ENCODE measurements at places on chromosomes 16 and 17.
A peak's percentile ranks its signal among the peaks of the same experiment; 100 is the strongest.

DNA sequence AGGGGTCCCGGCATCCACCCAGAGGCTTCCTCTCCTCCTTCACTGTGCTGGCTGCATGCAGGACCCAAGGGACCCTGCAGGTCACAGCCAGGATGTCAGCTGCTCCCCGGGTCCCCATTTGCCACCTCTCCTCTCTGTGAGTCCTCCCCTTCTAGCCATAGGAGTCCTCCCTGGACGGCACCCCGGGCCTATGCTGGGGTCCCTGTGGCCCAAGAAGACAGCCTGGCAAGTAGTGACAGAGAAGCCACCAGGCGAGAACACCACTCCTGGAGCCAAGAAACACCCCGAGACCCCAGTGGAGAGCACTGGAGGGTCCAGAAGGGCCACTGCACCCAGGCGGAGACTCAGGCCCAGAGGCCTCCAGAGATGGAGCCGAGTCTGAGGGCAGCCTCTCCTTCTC lies 44.1 kb downstream of the LMF1 start:
- no peak for DNase-seq

DNA sequence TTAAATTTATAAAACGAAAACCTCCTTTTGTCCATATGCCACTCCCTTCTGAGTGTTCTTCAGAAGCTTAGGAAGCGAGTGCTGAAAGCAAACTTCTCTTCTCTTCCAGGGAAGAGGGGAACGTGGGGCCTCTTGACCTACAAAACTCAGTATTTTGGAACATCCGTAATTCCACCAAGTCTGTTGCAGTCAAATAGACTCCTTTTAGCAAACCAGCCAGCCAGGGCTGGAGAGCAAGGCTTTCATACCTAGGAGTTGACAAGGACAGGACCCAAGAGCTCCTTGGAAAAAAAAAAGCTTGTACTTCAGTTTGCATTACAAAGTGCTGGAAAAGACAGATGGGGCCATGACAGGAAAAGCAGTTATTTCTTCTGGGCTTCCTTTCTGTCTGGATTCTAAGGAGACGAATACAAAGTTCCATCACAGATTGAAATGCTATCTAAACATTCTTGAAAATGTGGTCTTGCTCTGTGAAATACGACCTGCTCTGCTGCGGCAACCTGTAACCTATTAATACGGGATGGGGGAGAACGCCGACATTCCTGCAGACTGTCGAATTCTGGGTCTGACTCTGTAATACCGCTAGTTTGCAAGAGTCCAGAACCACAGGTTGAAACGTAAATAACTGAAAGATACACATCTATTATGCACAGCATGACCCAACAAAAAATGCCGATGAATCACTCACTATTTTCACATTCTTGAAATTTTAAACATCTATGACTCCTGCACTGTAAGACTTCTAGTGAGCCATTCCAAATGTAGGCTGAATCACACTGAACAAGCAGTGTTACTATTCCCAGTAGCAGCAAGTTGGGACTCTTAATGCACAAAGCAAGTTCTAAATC lies 20.6 kb downstream of the VPS53 start:
- DNase-seq = no peak

DNA sequence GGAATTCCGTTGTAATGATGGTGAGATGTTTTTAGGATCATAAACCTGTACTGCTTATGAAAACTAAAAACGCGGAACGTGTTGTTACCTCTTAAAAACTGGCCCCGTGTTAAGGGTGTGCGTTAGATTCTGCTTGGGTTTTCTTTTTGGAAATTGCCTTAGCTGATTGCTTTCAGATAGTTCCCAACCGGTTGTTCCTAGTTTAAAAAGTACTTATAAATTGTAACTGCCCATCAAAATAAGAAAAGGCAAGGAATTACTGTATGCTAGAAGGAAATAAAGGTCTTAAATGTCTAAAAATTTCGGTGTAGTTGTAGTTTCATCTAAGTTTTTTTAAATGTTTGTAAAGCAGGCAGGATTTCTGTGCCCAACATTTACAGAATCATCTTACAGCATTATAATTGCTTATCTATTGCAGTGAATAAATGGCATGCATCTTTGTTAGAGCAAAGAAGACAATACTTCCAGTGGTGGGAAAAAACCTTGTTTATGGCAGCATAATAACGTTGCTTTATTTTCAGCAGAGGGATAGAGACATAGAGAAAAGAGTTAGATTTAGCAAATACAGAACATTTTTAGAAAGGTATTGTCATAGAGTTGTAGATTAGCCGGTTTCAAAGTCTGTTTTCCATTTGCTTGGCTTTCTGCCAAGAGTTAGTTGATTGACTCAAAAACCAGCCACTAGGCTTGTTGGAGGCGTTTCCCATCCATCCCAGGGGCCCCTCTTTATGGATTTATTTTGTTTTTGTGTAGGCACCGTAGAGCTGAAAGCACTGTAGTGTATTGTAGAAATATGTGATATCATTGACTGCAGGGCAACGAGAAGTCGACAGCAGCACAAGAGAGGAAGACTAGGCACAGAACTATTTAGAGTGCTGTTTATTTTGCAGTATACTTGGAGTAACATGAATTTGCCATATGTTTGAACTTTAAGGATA lies 1.7 kb downstream of the PPM1D start:
- DNase-seq = peak; percentile 38

GRCh38 chr17:32627239-32627996 lies 140.6 kb downstream of the CDK5R1 start:
- no peak for DNase-seq

DNA sequence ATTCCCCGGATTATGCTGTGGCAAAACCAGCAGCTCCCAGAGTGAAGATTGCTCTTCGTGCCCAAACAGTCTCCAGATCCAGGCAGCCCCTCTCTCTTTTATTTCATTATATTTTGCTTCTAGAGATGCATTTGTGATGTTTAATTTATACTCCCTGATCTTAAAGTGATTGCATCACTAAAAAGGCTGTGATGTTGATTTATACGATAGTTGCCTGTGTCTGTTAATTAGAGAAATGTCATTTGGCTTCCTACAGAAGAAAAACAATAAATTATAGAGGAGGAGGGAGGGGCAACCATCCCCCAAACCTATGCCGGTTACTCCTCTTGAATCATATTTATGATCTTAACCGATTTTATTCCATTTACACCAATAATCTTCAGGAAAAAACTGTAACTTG lies 615.3 kb downstream of the TOX3 start:
- DNase-seq = no peak

GRCh38 chr17:45756266-45756991 lies 27.7 kb upstream of the CRHR1 start:
- DNase-seq = no peak

DNA sequence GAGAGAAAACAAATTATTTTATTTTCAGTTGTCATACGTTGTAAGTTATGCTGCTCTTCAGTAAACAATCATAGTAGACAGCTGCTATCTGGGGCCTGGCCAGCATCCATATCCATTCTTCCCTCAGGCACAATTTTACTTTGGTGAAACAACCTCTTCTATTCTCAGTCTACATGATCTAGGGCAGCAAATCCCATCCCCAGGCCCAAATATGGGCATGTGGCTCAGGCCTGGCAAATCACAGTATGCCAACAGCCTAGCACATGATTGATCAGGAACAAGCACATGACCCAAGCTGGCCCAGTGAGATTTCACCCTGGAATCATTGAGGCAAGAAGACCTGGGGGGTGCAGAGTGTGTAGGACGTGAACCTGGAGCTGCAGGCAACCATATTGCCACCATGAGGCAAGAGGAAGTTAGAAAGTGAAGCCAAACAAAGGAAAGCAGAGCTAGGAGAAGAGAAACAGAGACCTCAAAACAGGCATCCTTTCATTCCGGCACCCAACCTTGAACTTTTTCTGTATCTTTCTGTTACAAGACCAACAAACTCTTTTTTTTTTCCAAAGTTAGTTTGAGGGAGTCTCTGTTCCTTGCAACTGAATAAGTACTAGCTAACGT lies 10.3 kb upstream of the ABCC12 start:
- DNase-seq = no peak

- no peak for DNase-seq
These were observed 116.7 kb downstream of the PITPNC1 start for GRCh38 chr17:67493812-67494211.

DNA sequence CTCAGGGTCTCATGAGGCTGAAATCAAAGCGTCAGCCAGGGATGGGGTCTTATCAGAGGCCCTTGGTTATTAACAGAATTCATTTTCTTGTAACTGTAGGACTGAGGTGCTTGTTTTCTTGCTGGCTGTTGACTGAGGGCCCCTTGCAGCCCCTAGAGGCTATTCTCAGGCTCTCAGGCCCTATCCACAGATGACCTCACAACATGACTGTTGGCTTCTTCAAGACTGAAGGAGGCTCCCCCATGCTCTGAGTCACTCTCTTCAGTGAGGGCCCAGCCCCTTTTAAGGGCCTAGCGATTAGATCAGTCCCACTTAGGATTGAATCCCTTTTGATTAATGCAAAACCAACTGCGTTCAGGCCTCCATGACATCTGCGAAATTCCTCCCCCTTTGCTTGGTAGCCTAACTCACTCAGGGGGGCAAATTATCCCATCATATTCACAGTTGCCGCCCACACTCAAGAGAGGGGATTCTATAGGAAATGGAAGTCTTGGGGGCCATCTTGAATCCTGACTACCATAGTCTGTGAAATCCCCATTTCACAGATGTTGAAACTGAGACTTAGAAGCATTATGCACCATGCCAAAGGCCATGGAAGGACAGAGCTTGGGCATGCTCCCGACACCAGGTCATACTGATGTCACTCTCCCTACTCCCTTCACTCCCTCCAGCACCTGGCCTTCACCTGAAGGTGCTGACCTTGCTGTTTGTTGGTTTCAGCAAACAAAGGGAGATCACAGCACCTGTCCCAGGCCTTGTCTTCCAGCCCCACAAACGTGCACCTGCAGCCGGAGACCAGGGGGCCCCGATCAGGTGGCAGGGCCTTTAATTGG lies 592.3 kb downstream of the MAF start:
- DNase-seq = peak; percentile 19

DNA sequence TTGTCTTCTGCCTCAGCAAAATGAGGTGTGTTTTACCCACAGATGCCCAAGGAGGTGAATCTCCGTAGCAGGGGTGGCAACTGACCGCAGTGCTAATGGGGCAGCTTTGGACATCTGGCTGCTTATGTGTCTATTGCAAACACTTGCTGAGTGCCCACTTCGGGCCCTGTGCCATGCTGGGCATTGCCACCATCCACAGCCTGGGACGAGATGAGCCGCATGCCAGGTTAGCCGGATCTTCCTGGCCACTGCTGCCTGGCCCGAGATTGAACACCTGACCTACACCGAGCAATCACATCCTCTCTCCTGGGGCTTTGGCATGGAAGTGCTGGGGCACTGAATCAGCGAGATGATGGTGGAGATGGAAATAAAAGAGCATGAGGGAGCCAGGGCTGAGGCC lies 238.7 kb downstream of the GSG1L start:
- no peak for DNase-seq

GRCh38 chr17:47708312-47708863 lies 14.4 kb downstream of the TBKBP1 start:
- no peak for DNase-seq

DNA sequence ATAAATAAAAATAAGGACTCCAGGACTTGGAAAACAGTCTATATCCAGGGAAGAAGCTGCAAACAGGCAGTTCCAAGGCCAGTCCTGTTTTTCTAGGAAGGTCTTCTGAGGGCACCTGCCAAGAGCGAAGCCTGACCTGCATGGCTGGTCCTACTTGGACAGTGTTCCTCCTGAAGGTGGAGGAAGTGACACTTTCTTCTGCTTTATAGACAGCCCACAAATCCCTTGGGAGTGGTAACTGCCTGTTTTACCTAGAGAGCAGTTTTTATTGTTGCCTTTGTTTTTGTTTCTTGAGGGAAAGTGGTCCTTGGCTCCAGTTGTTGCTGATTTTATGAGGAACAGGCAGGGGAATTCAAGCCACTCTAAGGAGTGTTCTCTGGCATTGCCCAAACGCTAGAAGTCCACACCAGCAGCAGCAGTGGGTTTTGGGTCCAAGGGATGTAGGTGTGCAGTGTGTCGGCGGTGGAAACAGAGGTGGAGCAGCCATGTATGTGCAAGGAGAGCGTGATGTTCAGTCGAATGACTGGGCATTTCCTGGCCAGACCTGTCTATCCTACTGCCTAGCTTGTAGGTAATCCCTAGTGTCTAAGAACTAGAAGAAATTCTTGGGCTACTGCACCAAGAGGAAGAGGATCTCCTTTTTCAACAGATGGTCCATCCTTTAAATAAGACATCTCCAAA lies 35.3 kb downstream of the LDHD start:
- DNase-seq = no peak

DNA sequence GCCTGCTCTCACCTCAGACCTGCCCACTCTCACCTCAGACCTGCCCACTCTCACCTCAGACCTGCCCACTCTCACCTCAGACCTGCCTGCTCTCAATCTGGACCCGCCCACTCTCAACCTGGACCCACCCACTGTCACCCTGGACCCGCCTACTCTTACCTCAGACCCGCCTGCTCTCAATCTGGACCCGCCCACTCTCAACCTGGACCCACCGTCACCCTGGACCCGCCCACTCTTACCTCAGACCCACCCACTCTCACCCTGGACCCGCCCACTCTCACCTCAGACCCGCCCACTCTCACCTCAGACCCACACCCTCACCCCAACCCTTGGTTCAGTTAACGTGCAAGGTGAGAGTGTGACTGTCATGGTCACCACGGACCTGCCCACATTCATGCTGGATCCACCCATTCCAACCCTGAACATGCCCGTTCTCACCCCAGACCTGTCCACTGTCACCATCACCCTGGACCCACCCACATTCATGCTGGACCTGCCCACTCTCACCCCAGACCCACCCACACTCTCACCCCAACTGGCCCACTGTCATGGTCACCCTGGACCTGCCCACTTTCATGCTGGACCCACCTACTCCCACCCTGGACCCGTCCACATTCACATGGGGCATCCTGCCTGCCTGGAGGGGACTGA lies 31.2 kb upstream of the ENPP7 start:
- DNase-seq = no peak

GRCh38 chr17:82898976-82899514 lies 59.2 kb upstream of the ZNF750 start:
- DNase-seq = no peak

DNA sequence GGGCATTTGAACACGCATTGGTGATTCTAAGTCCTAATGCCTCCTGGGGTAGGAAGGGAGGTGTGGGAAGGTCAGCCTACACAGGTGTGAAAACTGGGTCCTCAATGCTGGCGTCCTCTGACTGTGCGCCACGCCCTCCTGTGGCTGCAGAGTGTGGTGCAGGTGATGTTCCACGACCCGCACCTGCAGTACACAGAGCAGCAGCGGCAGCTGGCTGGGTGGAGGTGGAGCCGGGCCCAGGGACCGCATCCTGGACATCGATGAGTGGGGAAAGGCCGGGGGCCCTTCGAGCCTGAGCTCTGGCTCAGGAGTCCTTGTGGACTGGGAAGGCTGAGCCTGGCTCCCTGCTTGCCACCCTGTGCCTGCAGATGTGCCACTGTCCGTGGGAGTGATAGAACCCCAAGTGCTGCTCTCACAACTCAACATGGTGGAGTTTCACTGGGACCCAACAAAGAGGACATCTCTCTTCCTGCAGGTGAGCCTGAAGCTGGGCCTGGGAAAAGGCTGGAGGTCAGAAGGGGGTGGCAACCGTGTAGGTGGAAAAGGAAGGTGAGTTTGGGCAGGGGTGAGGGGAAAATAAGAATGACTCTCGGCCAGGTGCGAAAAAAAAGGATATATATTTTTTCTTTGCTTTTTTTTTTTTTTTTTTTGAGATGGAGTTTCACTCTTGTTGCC lies 14.0 kb upstream of the STAC2 start:
- DNase-seq = peak; percentile 69
